HTR-8/SVneo (cell line): ENCODE measurements at places on chromosomes 1 and 21.

GRCh38 chr1:229028544-229028943 lies 242.4 kb upstream of the RAB4A start:
- no peak for DNase-seq

DNA sequence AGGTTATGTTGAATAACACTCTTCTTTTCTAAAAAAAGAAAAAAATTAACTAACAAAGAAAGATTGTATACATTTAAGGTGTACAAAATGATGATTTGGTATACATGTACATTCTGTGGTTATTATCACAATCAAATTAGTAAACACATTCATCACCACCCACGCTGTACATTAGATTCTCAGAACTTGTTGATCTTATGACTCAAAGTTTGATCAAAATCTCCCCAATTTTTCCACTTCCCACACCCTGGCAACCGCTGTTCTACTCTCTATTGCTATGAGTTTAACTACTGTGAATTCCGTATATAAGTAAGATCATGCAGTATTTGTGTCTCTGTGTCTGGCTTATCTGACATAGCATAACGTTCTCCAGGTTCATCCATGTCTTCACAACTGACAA lies 469.5 kb upstream of the CHRM3 start:
- DNase-seq, result no peak

DNA sequence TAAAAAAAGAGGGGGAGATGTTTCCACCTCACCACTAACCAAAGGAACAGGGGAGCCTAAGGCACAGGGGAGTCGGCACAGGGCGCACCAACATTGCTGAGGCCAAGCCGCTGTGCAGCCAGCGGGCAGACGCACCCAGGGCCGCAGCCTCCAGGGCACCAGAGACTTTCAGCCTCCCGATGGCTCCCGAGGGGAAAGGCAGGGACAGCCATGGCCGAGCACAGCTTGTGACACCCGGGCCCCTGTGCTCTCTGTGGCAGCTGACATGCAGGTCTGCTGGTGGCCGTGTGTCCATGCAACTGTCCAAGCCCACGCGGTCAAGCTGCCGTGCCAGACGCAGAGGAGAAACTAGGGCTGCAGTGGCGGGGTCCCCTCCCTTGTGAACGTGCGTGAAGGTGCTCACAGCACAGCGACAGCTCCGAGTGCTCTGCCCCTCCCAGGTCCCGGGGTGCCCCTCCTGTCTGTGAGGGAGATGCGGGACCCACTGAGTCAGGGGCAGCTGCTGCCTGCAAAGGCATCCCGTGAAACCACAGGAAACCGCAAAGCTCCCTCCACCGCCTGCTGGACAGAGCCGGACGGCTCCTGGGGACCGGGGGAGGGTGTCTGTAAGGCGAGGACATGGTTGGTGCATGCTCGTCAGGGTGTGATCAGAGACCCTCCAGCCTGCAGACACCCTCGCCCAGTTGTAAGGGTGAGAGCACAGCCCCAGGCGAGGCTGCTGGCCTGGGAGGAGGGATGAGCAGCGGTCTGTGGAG lies 2.5 kb downstream of the KRTAP10-11 start:
- DNase-seq, result no peak

- DNase-seq, result no peak
Measured at GRCh38 chr1:171431994-171432393, 53.3 kb upstream of the PRRC2C start.

- no peak for DNase-seq
Measured at GRCh38 chr1:54816130-54816529, 15.0 kb upstream of the TTC22 start.

DNA sequence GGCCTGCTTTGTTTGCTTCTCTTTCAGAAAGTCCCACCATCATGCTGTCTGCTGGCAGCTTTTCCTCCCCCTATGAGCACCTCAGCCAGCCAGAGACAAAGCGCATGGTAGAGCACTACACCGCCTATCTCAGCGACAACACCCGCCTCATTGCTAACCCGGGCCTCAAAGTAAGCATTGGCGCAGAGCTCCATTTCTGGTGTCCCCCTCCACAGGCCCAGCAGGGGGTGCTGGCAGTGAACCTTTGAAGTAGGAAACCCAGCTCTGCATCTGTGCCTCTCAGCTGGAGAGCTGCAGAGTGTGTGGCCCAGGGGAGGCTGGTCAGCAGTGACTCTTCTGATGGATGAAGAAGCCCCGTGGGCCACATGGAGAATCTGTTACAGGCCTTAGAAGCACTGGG lies 81.2 kb upstream of the RAVER2 start:
- DNase-seq, result no peak

- DNase-seq, result no peak
Measured at GRCh38 chr21:43286196-43286595, 117.4 kb downstream of the CRYAA start.

DNA sequence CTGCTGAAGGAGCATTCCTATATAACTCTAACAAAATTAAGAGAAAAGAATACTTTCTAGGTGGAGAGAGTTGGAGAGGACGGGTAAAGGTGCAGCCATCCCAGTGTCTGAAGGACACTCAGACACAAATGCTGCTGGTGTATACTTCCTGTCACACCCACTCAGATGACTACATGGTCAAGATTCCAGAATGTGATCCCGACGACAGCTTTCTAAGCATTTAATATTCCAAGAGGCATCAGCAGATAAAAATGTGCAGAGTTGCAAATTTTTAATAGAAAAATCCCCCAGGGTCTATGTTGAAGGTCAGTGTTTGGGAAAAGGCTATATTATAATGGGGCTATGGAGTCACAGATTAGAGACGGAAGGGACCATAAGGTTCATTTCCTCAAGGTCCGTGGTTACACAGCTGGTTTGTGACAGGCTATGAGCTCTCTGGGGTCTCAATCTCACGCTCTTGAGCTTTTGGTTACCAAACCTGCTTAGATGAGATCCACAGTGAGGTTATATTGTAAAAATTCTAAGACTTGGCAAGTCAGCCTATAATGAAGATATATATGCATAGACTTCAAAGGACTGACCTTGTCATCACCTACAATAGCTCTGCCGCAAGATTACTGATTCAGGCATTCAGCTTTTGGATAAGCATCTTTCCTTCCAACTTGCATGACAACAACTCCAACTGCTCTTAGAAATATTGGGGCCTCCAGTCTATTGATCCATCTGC lies 35.1 kb downstream of the ZNF281 start:
- no peak for DNase-seq

GRCh38 chr1:65946960-65947359 lies 154.3 kb downstream of the PDE4B start:
- DNase-seq, result no peak

DNA sequence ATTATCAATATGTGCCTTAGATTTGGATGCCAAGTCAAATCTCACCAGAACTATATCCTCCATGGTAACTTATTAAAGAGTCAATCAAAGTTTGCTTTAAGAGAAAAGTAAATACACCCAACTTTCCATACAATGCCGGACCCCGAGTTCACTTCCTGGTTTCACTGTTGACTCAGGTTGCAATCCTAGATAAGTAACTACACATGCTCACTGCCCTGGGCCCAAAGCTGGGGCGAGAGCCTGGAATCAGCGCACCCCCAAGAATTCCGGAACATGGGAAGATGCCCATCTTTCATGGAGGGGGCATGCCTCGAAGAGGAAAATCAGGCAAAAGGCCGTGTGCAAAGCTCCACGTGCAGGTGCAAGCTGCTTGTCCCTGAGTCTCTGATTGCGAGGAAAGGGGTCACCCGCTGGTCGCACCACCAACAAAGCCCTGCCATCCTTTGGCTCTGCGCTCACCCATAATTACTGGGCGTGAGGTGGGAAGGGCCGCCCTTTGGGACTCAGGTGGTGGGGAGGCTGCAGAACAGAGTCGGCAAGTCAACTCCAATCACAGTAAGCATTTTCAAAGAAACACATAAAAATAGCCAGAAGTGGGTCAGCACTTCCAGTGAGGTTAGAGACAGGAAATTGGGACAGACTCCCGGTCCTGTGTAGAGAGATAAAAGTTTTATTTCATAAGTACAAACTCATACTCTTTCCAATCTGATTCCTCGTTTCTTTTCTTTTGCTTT lies 167.7 kb downstream of the TOMM20 start:
- DNase-seq, result no peak

- DNase-seq, result no peak
Measured at GRCh38 chr1:30852026-30852425, 56.5 kb downstream of the SDC3 start.

GRCh38 chr1:245972476-245972875 lies 534.6 kb downstream of the SMYD3 start:
- no peak for DNase-seq

- no peak for DNase-seq
Measured at GRCh38 chr1:31227891-31228568, 11.7 kb downstream of the NKAIN1 start.

- DNase-seq, result no peak
Measured at GRCh38 chr1:173356191-173356762, 120.9 kb upstream of the PRDX6 start.

DNA sequence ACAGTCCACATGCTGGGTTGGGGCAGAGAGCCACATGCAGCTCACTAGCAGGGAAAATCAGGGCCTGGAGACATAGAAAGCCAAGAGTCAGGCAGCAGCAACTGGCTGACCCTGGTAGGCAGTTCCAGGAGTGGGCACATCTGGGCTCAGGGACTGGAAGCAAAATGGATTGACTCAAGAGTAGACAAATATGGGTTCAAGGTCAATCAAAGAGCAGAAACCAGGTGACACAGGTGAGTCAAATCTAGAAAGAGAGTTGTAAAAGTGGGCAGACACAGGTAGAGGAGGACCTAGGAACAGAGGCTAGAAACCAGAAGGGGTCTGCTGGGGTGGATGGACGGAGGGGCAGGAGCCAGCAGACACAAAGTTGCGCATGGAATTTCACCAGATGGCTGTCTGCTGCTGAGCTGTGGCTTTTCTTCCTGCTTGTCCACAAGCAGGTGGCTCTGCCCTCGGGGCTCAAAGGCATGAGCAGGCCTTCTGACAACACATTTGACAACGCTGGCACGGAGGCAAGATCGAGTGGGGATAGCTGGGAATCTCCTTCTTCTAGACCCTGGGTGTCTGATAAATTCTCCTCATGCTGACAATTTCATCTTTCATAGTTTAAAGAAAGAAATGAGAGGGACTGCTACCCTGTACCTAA lies 40.8 kb upstream of the IGSF3 start:
- no peak for DNase-seq

DNA sequence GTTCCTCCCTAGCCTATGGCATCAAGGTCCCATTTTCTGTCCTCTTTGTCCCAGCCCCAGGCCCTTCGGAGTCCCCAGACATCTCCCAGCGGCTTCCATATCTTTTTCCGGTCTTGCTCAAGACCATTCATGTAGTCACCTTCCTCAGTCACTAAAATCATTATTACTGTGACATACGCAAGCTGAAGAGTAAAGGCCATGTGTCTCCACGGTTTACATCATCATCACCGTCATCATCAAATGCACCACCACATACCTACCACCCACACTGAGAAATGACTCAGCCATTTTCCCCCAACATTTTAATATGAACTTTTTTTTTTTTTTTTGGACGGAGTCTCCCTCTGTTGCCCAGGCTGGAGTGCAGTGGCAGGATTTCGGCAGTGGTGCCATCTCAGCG lies 43.4 kb downstream of the FHAD1 start:
- DNase-seq, result no peak

GRCh38 chr1:223152399-223152798 lies 9.4 kb upstream of the TLR5 start:
- DNase-seq, result no peak

GRCh38 chr1:68791800-68792199 lies 294.9 kb upstream of the DEPDC1 start:
- no peak for DNase-seq

DNA sequence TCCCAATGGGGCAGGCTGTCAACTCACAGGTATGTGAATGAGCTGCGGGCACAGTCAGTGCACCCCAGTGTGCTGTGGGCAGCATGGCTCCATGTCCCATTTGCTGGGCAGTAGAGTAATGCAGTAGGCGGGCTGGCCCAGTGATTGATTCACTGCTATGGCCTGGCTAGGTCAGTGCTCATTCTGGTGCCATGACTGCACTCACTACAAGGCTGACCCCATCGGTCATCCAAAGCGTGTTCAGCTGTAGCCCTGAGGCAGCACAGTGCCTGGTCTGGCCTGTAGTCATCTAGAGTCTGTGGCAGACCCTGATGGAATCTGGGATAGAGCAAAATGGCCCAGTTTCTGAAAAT lies 7.4 kb downstream of the HYI start:
- DNase-seq, result no peak

- no peak for DNase-seq
Measured at GRCh38 chr1:62235576-62235975, 40.9 kb downstream of the L1TD1 start.

DNA sequence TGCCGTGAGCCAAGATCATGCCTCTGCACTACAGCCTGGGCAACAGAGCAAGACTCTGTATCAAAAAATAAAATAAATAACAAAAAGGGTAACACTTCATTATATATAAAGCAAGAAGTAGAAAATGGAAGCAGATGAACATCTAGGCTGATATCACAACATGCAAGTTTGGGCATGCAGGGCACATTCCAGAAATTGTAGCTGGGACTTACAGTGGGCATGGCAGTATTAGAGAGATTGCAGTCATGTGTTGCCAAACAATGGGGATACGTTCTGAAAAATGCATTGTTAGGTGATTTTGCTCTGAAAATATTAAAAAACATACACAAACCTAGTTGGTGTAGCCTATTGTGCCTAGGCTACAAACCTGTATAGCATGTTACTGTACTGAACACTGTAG lies 441.0 kb upstream of the PRMT6 start:
- no peak for DNase-seq

GRCh38 chr1:60924964-60925798 lies 157.2 kb upstream of the NFIA start:
- DNase-seq, result no peak

DNA sequence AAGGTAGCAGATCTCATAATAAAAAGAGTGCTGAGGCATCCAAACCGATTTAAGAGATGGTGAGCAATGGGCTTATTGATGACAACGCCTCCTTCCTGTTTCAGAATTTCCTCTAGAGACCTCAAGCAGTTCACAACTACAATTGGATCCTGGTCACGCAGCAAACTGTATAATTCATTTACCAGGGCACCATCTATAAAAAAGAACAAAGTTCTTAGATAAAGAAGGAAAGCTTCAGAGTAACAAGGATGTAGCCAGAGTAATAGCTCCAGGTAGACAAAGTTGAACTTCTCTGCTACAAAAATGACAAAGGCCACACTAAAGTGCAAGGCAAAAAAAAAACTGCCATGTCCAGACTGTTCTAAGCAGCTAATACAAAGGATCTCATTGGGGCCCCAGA lies 3.4 kb downstream of the AP4B1 start:
- DNase-seq, result no peak

DNA sequence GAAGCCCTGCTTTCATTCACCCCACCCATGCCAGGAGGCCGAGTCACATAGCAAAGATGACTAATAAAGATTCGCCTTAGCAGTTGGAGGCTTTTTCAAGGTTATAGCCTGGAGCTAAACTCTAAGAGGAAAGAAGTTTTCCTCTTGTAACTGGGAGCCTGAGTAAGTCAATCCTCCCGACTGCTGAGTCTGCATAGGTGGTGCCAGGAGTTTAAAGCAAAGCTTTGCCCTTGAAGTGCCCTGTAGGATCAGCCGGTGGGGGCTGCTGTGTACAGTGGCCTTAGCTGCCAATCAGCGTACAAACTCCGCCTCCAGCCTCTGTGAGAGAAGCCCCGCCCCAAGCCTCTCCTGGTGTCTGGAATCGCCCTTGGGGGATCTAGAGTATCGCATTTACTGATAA lies 147.5 kb upstream of the SPATA6 start:
- DNase-seq, result no peak
